ENCODE measurements at places on chromosomes 7 and 10.
A peak's percentile ranks its signal among the peaks of the same experiment; 100 is the strongest.

- DNase-seq = no peak
Observed at GRCh38 chr10:86036544-86036831, 330.1 kb downstream of the GRID1 start.

GRCh38 chr10:133278577-133279265 is 2.1 kb upstream of the ADAM8 start:
- DNase-seq = no peak

DNA sequence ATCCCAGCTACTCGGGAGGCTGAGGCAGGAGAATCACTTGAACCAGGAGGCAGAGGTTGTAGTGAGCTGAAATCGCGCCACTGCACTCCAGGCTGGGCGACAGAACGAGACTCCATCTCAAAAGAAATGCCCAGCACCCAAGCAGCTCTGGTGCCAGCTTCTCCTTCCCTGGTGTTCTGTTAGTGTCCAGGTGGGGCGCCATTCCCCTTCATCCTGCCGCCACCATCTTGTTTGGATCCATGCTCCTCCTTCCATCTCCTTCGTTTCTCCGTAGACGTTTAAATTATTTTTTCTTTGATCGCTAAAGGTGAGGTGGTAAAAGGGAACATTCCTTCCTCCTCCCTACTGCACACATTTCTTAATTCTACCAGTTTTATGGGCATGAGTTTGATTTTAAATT is 30.3 kb downstream of the PROSER2 start:
- DNase-seq = peak; percentile 39

DNA sequence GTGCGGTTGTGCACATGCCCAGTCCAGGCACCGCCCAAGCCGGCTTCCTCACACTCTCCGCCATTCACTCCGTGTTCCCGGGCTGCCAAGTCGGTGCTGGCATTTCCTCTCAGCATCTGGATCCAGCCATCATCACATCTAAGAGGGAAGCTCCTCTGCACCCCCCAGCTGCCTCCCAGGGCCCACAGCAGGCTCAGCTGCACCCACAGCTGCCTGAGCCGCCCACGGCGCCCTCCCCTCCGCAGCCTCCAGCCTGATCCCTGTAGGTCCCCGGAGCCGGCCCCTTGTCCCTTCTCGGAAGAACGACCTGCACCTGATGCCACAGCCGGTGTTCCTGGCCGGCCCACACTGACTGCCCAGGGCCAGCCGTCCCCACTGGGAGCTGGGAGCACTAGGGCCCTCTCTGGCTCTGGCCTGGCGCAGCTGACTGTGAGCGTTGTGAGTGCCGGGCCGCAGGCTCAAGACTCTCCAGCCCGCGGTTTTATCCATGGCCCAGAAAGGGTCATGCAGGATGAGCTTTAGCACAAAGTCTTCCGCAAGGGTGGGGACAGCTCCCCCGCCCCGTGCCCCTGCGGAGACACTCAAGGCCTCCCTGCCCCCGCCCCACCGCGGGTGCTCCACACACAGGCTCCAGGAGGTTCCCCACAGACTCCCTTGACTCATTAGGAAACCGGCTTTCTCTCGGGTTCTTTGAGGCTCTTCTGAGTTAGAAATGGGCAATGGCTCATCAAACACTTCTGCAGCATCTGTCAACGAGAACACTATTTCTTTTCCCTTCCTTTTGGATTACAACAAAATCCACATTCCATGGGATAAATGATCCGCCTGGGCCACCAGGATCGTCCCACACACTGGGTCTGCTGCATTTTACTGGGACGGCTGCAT is 31.2 kb downstream of the CFAP46 start:
- DNase-seq = no peak

- DNase-seq = no peak
Observed at GRCh38 chr7:73906874-73907273, 45.9 kb downstream of the TMEM270 start.

DNA sequence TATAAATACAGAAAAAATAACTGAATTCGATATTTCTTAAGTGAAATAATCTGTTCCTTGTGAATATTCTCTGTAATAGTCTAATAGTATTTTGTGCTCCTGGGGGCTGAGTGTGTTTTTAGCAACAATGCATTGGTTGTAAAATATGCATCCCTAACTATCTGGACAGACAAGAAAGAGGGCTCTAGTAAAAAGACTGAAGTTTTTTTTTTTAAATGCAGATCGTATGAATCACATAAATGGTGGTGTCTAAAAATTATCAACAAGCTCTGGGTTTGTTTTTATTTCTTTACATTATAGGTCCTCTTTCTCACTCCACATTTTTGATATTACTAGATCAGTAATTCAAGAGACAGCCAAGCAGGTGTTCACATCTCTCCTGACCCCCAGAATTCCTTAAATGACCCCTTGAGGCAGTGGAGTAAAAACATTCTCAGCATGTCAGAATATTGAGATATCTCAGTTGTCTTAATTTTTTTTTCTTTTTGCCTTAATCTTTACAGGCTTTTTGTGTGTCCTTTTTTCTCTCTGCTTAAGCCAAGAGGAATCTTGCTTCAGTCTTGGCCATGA is 18.2 kb downstream of the ARID5B start:
- DNase-seq = no peak

GRCh38 chr7:100685049-100685605 is 8.9 kb downstream of the GIGYF1 start:
- DNase-seq = peak; percentile 3

- DNase-seq = no peak
Observed at GRCh38 chr10:34627331-34627730, 187.8 kb downstream of the PARD3 start.

DNA sequence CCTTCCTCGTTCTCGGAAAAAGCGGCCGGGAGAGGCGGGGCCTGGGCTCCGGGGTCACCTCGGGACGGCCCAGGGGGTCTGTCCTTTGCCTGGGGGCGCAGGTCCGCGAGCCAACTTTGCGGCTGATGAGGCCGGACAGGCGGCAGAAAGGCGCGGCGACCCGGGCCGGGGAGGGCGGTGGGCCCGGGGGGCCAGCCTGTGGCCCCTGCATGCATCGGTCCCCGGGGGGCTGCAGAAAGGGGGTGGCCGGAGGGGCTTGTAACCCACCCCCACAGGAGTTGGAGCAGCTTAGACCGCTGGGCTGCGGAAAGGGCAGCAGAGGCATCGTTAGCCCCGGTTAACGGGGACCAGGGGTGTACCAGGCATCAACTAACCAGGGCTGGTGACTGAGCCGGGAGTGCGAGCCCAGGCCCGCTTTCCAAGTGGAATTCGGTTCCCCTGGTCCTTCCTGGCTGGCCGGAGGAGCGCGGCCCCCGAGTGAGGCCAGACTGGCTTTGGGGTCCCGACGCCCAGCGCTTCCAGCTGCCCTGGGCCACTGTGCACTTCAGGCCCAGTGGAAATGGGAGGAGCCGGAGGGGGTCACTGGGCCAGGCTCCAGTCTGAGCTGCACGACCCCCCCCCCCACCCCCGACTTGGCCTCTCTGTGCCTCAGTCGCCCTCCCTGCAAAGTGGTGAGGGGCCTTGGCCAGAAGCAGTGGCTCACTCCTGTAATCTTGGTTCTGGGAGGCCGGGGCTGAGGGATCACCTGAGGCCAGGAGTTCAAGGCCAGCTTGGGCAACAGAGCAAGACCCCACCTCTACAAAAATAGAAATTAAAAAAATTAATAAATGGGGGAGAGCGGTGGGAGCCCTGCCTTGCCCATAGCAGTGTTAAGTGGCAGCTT is 919 bp downstream of the SLC29A4 start:
- no peak for DNase-seq
